ENCODE measurements at places on chromosomes 4 and X.

- DNase-seq, result no peak
Measured at GRCh38 chr4:25580633-25581467, 74.8 kb upstream of the SLC34A2 start.

DNA sequence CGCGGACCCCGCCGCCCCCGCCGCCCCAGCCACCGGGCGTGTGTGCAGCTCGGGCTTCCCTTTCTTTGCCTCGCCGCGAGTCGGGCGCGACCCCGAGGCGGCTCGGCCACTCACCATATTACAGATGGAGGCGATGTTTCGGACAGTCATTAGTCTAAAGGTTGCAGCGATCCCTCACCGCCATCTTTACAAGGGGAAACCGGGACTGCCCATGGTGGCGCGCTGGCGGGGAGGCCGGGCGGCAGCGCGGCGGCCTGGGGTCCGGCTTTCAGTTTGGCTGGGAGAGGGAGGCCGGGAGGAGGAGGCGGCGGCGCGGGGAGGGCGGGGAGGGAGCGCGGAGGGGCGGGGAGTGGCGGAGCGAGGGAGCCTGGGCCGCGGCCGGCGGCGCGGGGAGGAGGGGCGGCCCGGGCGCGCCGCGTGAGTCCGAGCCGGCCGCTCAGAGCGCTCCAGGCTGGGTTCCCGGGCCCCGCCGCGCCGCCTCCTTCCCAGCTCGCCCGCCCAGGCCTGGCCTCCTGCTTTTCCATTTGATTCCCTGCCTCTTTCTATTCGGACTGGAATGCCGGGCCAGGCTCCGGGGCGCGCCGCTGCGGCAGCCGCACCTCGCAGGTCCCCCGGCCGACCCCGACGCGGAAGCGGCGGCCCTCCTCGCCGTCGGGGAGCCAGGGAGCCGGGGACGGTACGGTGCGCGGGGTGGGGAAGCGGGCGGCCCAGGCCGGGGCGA, at the start of gene USP46:
TSS of gene USP46 (minus strand) at position 301 of the 721 bp plus-strand sequence. CDS start at position 150, 151 bp downstream.
- peak; percentile 70 for DNase-seq

DNA sequence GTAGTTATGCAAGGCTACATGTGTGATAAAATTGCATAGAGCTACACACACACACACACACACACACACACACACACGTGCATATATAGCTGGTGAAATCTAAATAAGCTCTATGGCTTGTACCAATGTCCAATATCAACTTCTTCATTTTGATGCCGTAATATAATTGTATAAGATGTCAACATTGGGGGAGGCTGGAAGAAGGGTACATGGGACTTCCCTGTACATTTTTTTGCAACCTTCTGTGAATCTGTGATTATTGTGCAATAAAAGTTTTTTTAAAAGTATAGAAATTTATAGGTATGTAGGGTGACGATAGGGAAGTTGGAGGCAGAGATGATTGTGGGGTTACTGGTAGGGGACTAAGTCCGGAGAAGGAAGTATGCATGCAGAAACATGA, 105.5 kb downstream of the HDAC8 start:
- DNase-seq, result no peak

DNA sequence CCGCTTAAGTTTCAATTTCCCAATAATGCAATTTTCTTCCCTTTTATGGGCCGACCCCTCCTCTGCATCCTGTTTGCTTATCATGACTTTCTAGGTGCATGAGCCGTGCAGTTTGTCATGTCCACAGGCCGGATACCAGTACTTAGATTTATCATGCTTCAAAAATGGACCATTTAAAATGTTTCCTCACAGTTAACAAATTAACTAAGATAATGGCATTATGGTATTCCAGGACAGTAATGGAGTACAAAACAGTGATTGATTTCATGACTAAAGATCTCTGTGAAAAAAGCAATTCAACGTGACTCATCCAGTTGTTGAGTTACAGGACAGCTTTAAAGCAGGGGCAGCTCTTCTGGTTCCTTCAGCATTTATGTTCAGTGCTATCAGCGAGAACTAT, 23.0 kb downstream of the SNX25 start:
- no peak for DNase-seq

DNA sequence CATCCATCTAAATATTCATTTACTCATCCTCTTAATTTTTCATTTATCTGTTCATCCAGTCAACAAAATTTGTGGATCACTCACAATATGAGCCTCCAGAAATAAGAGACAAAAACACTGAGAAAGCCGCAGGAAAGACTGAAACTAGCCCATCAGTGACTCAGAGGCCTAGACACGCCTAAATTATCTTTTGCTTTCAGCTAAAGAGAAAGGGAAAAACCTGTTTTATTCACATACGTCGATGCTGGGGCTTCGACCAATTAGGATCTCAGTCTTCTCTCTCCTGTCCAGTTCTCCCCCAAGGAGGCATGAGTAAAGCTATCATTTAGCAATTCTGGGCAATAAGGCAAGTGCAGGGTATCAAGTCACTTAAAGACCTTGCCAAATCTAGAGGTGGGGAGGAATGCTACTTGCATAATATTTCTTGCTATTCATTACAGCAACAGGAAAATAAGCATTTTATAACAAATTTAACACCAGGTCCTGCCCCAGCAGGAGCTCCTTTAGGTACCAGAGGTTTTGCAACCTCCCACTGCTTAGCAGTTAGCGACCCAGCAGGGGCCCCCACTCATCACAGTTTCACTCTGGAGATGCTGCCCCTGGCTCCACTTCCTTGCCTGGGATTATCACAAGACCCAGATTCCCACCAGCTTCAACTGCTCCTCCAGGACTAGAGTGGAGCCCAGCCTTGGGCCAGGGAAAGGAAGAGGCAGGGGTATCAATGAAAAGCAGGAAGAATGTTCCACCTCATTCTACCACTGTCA, 30.1 kb upstream of the TMEM154 start:
- no peak for DNase-seq

- no peak for DNase-seq
Measured at GRCh38 chrX:41332005-41332404, 2.0 kb upstream of the DDX3X start.

Measured in activated T-cell treated with anti-CD3 and anti-CD28 coated beads, Interleukin-2, amount 50 U/mL, for 48 hours (primary cell).